ENCODE measurements at places on chromosomes 7 and 10. TPM values are rescaled to one million over a fixed set of nuclear protein-coding genes. Genes with fewer than 3 reads are reported as not detected.

DNA sequence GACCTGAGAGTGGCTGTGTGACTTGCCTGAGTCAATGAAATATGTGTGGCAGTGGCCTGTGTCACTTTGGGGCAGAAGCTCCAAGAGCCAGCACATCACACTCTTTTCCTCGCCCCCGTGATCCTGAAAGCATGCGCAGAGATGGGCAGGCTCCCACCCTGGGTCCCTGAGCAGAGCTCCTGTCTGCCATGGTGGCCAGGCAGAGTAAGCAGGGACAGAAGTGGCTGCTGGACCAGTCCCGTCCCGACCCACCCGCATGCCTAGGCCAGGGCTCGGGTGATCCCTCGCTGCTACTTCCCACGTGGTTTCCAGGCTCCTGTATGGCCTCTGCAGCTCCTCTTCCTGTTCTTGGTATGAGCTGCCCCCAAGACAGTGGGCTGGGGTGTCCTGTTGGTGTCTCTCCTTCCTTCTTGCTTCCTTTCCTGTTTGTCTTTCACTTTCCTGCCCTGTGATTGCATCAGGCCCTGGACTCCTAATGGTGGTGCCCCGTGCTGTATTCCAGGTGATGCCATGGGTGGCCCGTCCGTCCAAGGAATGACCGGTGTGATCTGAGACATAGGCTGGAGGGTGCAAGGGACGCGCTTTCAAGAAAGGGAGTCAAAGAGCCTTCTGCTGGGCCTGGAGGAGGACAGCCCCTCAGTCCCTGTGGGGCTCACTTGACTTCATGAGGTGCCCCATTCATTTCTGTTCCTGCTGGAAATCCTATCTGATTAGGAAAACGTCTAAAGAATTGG is 71.4 kb upstream of the SHH start:
- DNase-seq: no peak

GRCh38 chr7:148232784-148233183 is 357.8 kb upstream of the C7orf33 start:
- no peak for DNase-seq

The DUSP5 gene
- total RNA-seq: 33.1 TPM

The NOD1 gene
- 2.9 TPM for total RNA-seq

The ZNF680 gene
- total RNA-seq: 4.1 TPM

The H2BK1 gene
- not detected for total RNA-seq

- no peak for DNase-seq
These were observed 125.1 kb downstream of the TFPI2 start for GRCh38 chr7:93765475-93765874.

DNA sequence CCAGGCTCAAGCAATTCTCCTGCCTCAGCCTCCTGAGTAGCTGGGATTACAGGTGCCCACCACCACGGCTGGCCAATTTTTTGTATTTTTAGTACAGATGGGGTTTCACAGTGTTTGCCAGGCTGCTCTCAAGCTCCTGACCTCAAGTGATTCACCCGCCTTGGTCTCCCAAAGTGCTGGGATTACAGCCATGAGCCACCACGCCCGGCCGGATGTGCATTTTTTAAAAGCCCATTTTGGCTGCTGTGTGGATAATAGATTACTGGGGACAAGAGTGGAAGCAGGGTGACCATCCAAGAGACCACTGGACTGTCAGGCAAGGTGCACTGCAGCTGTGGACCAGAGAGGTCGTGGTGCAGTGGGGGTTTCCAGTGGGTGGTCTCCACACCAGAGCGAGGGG is 21.4 kb downstream of the HKDC1 start:
- peak; percentile 40 for DNase-seq

The TAS2R3 gene
- not detected for total RNA-seq

- DNase-seq: no peak
These were observed 215.7 kb upstream of the CDC14C start for GRCh38 chr7:48708635-48709034.

DNA sequence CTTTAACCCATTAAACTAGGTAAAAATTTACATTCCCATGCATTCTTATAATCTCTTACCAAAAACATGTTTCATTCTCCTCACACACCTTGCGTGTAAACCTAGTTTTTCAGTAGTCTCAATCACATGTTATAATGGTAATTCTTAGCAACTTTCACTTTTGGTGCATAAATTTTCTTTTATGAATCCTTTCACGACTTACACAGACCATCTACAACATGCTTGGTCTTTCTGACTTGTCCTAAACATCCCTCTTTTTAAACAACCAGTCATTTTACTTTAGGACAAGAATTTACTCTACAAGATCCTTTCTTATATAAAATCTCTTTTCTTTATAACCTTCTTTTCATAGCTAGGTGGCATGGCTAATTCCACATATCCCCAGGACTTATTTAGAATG is 25.8 kb downstream of the FBXL13 start:
- no peak for DNase-seq

GRCh38 chr7:21059069-21059468 is 272.4 kb upstream of the SP8 start:
- DNase-seq: no peak

The MMRN2 gene
- total RNA-seq: 0.67 TPM

- no peak for DNase-seq
These were observed 134.8 kb upstream of the SHH start for GRCh38 chr7:155947051-155947450.

The PKD2L1 gene
- total RNA-seq: not detected

The IL2RA gene
- total RNA-seq: not detected

GRCh38 chr10:81655986-81656385 is 219.0 kb upstream of the NRG3 start:
- DNase-seq: no peak

The CYP17A1 gene
- not detected for total RNA-seq

DNA sequence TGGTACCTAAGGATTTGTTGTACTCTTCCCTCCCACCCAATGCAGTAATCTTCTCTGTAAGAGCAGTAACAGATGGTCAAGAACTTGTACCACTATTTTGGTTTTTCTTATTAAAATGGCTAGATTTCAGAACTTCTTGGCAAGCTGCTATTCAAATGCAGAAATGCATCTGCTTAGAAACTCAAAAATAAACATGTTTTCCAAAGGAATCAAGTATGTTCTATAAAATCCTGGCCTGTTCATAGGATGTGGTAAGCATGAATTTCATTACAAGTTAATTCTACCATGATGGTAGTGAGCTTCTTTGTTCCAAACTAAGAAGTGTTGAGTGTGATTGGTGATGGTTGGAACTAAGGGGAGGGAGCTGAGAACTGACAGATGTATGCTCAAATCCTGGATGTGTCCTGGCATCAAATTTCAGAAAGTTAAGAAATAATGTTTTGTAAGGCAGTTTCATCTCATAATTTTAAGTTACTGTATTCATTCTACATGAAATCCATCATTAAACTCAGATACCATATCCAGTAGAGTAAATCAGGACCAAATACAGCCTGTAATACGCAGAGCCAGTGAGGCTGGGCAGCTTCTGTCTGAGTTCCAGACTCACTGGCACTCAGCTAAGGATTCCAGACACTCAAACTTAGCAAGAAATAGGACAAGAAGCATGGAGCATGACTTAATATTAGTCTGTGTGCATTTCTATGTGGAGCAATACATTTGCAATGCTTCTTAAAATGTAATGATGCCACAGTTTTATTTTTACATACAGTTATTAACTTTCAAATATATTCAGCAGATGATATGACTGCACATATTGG is 119.6 kb downstream of the TES start:
- DNase-seq: no peak

GRCh38 chr10:128280271-128280670 is 154.0 kb upstream of the MKI67 start:
- DNase-seq: no peak

DNA sequence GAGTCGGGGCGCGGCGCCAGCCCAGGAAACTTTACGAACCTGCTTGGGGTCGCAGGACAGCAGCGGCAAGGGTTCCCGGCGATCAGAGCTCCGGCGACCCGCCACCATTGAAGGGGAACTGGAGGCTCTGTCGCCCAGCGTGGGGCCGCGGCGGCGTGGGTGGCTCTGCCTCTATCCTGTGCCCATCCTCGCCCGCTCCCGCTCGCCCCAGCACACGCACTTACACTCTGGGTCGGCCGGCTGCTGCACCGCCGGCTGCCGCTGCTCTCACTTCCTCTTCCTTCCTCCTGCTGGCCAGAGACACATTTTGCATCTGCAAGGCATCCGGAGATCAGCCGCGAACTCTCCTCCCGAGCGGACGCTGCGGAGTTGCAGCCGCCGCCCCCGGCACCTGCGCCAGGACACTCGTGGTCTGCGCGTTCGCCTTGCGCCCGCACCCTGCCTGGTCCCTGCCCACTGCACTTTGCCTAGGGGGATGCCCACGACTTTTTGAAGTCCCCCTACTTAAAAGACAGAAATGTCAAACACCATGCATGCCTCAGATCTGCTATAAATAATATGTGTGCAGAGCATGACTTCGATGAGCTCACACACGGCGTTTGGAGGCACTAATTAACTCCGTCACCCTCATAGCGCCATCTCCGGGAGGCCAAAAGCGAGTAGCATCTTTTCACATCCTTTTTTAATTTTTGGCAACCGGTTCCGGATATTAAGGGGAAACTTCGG is at the start of gene ELMO1:
TSS of gene ELMO1 (minus strand) at position 229 of the 726 bp plus-strand sequence. CDS start 106,174 bp downstream, outside the sequence.
- DNase-seq: no peak

The HOXA9 gene
- total RNA-seq: 36.4 TPM

DNA sequence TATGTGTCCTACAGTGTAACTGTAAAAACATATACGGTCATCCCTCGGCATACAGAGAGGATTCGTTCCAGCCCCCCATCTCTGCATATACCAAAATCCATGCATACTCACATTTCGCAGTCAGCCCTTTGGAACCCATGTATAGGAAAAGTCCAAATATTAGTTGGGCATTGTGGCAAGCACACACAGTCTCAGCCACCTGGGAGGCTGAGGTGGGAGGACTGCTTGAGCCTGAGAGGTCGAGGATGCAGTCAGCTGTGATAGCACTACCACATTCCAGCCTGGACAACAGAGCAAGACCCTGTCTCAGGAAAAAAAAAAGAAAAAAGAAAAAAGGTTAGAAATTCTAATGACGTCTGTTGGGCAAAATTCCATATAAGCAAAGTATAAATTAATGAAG is 29.1 kb downstream of the MDH2 start:
- DNase-seq: no peak

GRCh38 chr7:38744746-38745145 is 113.6 kb upstream of the AMPH start:
- DNase-seq: peak; percentile 50

The GDF10 gene
- total RNA-seq: not detected

DNA sequence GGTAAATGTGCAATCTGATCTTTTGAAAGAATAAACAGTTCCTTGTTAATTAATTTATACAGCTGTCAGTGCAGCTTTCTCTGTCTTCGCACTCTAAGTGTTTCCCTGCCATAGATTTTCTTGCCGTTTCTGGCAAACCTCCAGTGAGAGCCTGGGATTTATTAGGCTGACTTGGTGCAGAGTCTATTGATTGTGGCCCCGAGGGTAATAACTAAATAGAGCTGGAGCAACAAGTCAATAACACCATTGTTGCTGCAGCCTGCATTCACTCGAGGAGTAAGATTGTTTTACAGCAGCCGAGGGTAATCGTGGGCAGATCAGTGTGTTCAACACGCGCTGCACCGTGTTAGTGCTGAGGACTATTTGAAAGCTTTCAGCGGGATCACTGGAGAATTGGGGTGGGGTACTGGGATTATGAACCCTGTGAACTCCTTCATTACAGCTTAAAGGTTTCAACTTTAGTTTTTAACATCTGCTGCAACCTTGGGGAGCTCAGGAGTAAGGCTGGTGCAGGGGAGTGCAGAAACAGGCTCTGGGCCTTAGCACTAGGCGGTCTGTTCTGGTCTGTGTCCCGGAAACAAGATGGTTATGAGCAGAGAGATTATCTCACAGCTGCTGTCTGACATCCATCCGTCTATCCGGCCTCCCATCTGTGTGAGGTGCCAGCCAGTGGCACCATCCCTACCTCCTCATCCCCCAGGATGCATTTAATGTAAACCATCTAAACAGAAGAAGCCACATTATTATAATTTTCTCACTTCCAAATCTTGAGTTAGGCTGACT is 174.0 kb upstream of the TCF7L2 start:
- no peak for DNase-seq

DNA sequence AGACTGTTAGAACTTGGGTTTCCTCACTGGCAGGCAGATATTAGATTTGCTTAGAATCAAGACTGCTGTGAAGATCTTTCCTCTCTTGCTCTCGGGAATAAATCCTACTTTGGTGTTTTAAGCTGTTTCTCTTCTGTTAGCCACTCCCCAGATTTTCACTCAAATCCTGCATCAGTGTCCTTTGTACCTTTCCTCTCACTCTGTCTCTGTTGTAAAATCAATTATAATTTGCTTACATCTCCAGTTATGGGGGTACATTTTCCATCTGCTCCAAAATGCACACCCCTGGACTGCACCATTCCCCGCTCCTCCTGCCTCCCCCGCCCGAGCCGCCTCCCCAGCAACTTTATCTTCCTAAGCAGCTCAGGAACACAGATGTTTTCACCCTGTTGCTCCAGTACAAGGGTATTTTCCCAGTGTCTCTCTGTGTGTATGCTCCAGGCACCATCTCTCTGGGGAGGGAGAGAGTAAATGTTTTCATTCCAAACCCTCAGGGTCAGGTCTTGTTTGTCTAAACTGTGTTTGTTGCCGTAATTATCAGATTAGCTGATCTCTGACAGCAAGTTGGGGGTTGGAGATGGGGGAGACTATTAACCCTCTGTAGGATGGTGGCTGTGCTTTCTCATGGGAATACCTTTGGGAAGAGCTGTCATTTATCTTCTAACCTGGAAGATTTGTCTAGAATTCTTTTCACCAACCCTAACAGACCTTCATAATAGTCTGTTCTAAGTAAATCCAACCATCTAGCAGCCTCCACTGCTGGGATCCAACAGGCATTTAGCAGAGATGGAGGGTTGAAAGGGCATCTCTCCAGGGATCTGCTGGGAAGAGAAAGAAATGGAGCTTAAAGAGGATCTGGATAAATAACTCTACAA is 20.4 kb upstream of the GOT1 start:
- no peak for DNase-seq

The TRIM50 gene
- total RNA-seq: not detected

GRCh38 chr7:122006687-122007086 is 133.7 kb downstream of the PTPRZ1 start:
- DNase-seq: no peak

- no peak for DNase-seq
These were observed 91.4 kb downstream of the ST7 start for GRCh38 chr7:117044664-117045063.

DNA sequence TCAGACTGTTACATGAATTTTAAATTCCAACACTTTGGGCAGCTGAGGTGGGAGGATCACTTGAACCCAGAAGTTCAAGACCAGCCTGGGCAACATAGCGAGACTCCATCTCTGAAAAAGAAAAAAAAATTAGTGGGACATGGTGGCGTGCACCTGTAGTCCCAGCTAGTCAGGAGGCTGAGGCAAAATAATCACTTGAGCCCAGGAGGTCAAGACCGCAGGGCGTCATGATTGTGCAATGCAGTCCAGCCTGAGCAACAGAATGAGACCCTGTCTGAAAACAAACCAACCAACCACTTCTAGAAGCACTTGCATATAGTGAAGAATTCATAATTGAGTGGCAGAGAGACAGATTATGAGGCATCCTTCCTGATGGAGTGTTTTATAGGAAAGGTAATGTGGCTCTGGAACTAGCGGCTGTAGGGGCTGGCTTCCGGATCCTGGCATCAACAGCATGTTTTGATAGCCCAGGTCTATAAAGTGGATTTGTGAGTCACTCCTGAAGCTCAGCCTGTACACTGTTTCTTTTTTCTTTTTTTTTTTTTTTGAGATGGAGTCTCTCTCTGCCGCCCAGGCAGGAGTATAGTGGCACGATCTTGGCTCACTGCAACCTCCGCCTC is 40.3 kb upstream of the RSBN1L start:
- no peak for DNase-seq

Data from HFFc6 (cell line).